NK-92 treated with Interleukin-12 subunit alpha and Interleukin-12 subunit beta, amount 100 ng/mL, for 24 hours (cell line): ENCODE measurements at places on chromosomes 3 and 15.

- no peak for DNase-seq
Measured at GRCh38 chr3:40661284-40661683, 136.5 kb downstream of the ZNF621 start.

DNA sequence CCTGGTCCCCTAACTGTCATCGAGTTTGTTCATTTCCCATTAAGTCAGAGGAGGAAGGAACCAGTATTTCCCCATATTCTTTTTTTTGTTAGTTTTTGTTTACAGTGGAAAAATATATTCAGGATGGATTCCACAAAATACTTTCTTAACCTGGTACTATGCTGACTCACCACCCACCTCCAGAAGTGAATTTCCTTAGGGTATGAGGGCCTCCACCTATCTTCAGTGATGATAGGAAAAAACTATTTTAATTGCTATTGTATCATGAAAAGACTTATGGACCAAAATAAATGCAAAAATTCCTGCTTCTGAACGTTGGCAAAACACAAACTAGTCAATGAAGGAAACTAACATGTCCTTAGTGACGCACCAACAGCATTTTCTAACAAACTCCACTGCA lies 64.2 kb upstream of the FOXP1 start:
- DNase-seq: no peak

- DNase-seq: no peak
Measured at GRCh38 chr3:194691481-194692283, 6.0 kb downstream of the FAM43A start.

GRCh38 chr3:36762918-36763849 lies 1.2 kb downstream of the DCLK3 start:
- no peak for DNase-seq

GRCh38 chr3:38829404-38829803 lies 13.4 kb upstream of the SCN10A start:
- DNase-seq: no peak

DNA sequence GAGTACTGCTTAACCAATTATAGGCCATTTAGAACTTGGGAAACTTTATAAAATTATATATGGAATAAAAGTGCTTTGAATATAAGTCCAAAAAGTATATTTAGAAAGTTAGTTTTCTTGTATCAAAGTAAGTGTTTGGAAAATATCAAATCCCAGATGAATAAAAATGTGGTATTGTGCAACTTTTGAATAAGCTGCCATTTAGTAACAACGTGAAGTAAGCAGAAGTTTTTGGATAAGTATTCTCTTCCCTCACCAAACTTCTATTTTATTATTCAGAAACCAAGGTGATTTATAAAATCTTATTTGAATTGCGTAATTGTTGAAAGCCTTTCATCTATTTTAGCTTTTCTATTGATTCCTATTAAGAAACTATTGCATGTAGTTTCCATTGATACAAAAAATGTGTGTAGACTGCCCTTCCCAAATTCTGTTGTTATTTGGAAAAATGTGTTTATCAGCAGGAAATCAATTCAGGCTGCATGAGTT lies 806.2 kb downstream of the NSUN3 start:
- DNase-seq: no peak

DNA sequence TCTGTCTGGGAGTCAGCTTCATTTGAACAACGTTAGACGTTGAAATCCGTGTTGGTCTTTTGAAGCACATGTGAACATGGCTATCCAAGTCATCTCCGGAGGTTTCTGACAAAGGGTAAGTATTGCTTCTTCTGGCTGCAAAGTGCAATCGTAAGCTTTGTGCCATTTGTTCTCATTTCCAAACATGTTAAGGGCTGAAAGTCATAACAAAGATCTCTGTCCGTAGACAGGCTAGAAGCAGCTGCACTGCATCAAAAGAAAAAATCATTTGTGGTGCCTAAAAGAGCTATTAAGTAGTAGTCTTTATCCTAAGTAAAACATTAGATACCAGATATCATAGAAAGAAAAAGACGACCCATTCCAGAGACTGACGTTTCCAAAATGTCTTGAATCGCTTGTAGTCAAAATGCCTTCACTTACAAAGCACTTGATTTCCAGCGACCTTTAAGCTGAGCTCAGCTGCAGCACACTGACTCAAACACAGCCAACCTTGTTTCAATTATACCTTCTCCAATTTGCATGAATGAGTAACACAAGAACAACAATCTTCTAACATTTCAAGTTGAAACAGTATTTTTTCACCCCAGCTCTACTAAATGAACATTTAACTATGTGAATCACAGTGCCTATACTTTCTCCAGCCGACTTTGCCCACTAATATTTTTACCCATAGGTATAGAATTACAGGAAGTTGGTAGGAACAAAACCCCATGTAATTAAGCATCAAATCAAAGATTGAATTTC lies 76.6 kb downstream of the NEDD4 start:
- DNase-seq: no peak

GRCh38 chr3:167684388-167684993 lies 30.7 kb upstream of the WDR49 start:
- DNase-seq: no peak

DNA sequence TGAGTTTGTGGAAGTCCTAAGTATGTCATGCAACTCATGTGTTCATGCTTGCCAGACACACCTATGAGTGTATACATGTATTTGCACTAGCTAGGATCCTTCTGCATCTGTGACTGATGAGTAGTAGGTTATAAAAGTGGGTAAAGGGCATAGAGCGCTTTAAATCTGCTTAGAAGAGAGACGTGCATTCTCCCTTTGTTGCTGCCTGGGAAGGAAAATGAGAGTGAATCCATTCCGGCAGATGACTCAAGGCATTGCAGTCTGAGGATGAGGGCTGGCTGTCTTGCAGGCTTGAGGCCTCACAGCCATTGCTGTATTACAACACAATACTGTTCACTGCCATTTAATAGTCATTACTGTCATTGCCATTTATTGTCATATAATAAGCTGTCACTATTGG lies 120.8 kb upstream of the UMPS start:
- no peak for DNase-seq

- DNase-seq: no peak
Measured at GRCh38 chr15:37520882-37521281, 413.6 kb upstream of the TMCO5A start.

DNA sequence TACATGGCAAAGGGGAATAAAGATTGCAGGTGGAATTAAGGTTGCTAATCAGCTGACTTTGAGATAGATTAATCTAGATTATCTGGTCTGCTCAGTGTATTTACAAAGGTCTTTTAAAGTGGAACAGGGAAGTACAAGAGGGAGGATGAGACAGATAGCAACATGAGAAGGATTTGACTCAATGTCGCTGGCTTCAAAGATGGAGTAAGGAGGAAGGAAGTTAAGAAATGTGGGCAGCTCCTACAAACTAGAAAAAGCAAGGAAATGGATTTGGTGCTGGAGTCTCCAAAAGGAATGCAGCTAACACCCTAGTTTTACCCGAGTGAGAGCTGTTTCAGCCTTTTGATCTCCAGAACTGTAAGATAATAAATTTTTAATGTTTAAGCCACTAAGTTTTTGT lies 180.7 kb upstream of the TTC14 start:
- no peak for DNase-seq

DNA sequence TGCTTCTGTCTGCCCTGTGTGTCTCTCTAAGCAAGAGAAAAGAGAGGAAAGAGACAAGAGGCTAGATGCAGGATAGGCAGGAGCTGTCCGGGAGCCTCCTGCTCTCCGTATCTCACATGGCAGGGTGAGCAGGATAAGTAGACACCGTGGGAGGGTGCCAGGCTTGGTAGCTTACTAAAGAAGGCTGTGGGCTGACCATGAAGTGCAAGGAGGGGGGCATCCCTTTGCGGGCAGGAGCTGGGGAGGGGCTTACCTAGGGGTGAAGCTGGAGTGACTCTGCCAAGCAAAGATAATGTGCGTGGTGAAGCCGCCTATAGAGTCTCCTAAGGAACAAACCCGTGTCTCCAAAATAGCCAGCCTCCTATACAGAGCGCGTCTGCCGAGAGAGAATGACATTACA lies 33.7 kb upstream of the TMC3 start:
- DNase-seq: no peak

- DNase-seq: no peak
Measured at GRCh38 chr15:58410353-58410752, 21.4 kb upstream of the LIPC start.
